ENCODE measurements at places on chromosomes 11 and 22. TPM values are rescaled to one million over a fixed set of nuclear protein-coding genes. Genes with fewer than 3 reads are reported as not detected.

DNA sequence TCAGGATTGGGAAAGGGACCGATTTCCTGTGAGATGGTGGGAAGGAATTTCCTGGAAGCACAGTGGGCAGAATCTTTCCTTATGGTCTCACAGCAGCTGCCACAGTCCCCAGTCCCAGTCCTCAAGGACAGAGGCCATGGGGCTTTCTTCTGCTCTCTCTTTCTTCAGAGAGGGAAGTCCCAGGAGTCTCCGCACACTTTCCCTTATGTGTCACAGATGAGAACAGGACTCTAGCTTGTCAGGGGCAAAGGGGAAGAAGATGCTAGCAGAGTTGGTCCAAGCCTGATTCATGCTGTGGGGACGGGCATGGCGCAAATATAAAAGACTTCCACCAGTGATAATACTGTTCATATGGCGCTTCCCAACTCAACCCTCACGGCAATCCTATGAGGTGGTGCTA is 7.5 kb upstream of the PPFIA1 start:
- H3K36me3 ChIP-seq, result no peaks in the 10 kb centered on the region
- H3K27me3 ChIP-seq, result peaks cover 6% of the 10 kb centered on the region
- H3K4me1 ChIP-seq, result no peaks in the 10 kb centered on the region
- no peak overlapping the region for H3K4me3 ChIP-seq
- DNase-seq, result no peak
- no peak overlapping the region for H3K27ac ChIP-seq

DNA sequence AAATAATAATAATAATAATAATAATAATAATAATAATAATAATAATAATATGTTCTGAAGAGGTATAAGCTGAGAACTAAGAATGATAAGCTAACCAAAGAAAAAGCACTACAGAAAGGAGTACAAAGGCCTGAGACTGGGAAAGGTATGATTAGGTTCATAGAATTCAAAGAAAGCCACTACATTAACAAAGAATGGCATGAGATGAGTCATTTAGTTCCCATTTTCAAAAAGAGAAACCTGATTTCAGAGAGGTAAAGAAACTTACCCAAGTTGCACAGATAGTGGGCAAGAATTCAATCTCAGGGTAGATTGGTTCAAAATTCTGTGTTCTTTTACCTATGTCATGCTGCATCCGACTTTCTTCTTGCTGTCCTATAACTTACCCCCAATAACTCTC is 350.9 kb downstream of the TTC28 start:
- no peak for DNase-seq
- no peaks in the 10 kb centered on the region for H3K27me3 ChIP-seq
- no peak overlapping the region for H3K4me3 ChIP-seq
- H3K36me3 ChIP-seq, result no peaks in the 10 kb centered on the region
- H3K27ac ChIP-seq, result no peak overlapping the region

- no peaks in the 10 kb centered on the region for H3K36me3 ChIP-seq
- no peaks in the 10 kb centered on the region for H3K27me3 ChIP-seq
- no peak overlapping the region for H3K27ac ChIP-seq
- DNase-seq, result no peak
- H3K4me1 ChIP-seq, result no peaks in the 10 kb centered on the region
These were observed 45.3 kb upstream of the ARHGAP32 start for GRCh38 chr11:129237456-129237855.

- H3K4me1 ChIP-seq, result no peaks in the 10 kb centered on the region
- DNase-seq, result no peak
- H3K36me3 ChIP-seq, result no peaks in the 10 kb centered on the region
These were observed 320.3 kb upstream of the ZC3H12C start for GRCh38 chr11:109772892-109773291.

DNA sequence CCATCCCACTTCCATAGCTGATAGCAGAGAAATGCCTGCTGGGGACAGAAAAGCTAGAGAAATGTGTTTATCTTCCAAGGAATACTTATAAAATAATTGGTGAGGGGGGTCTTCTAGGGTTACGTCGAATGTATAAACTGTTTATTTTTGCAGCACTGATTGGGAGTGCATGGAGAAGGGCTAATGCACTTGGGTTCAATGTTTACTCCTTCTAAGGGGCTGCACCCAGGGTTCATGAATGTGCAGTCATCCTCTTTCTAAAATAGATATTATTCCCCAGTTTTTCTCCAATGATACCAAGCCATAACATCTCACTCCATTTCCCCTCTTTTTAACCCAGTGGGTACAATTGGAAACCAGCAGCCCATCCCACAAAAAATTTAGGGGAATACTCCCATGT is 336.9 kb downstream of the ETS1 start:
- no peaks in the 10 kb centered on the region for H3K36me3 ChIP-seq
- no peaks in the 10 kb centered on the region for H3K4me1 ChIP-seq
- H3K4me3 ChIP-seq, result no peak overlapping the region
- no peaks in the 10 kb centered on the region for H3K27me3 ChIP-seq
- DNase-seq, result no peak

DNA sequence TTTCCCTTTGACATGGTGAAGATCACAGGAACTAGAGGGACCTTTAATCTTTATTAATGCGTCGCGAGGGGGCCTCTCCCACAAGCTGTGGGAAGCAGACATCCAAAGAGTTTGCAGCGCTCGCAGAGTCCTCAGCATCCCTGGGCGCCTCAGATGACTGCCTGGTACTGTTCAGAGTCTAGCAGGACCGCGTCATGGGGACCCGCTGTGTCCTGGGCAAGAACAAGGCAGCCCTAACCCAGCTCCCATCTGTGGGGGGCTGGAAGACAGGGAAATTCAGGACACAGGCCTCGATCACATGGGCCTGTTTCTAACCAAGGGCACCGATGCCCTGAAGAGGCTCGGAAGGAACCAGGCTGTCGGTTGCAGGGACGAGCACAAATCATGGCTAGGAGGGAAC is 40.0 kb downstream of the CACNG2 start:
- no peaks in the 10 kb centered on the region for H3K36me3 ChIP-seq
- H3K27ac ChIP-seq, result no peak overlapping the region
- no peak overlapping the region for H3K4me3 ChIP-seq
- H3K4me1 ChIP-seq, result no peaks in the 10 kb centered on the region
- no peak for DNase-seq

DNA sequence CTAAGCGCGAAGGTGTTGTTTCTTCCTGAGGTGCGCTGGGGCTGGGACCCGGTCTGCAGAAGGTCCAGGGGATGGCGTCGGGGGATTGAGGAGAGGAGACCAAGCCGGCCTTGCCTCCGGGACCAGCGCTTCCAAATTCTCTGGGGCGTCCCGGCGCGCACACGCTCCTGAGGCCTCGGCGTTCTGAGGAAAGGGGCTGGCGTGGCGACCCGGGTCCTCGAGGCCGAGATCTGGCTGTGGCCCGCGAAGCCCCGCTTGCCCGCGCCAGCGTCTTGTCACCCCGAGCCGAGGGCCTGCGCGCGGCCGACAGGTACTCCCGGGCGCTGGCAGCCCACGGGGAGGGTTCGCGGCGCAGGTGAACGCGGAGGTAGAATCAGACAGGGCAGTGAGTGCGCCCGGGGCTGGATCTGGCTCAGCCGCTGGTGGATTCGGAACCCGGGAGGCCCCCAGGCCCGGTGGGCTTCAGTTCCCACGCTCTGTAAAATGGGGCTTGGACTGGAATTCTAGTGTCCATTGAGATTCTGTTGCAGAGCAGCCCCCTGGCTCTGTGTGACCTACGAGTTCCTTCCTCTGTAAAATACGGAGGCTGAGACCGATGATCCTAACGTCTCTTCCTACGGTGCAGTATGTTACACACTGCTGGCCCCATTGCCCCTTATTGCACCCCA is 14.7 kb downstream of the SSH3 start:
- H3K4me1 ChIP-seq, result peaks cover 5% of the 10 kb centered on the region
- H3K27ac ChIP-seq, result peak overlapping the region; percentile 67
- DNase-seq, result no peak
- H3K36me3 ChIP-seq, result no peaks in the 10 kb centered on the region
- peak overlapping the region; percentile 68 for H3K4me3 ChIP-seq

The PRAME gene
- total RNA-seq, result not detected

The CD81 gene
- total RNA-seq, result 161 TPM

The UPK2 gene
- 0.32 TPM for total RNA-seq

The TIMP3 gene
- 1.5 TPM for total RNA-seq

The ZP1 gene
- total RNA-seq, result not detected
